HT-29 (cell line): ENCODE measurements at places on chromosomes 7 and 10.

DNA sequence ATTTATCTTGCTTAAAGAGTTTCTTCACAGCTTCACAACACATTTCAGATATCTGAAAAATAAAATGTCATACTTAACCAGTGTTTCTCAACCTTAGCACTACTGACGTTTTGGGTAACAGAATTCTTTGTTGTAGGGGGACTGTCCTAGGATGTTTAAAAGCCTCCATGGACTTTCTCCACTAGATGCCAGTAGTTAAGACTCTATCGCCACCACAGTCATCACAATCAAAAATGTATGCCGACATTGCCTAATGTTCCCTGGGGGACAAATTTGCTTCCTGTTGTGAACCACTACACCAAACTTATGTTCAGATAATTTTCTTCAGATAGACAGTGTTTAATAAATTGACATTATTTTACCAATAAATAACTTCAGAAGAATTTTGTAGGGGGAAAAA is 13.4 kb downstream of the NOC3L start:
- no peak for DNase-seq

DNA sequence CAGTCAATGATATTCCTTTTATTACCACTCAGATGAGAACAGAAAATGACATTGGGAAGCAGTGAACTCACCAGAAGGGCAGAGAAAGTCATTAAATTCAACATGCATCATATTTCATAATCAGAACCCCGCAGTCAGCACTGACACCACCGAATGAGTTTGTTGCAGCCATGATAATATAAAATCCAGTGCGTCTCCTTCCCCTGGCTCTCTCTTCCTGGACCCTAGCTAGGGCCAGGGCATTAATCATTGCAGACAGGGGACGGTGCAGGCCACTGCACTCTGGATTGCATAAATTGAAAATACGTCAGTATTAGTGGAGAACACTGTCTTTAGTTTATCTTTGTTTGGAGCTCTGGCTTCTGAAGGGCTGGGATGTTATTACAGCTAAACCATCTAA is 931.5 kb downstream of the TYW1 start:
- DNase-seq: no peak

- no peak for DNase-seq
Measured at GRCh38 chr10:123622381-123622780, 43.8 kb upstream of the GPR26 start.

- no peak for DNase-seq
Measured at GRCh38 chr7:143487566-143487965, 9.9 kb downstream of the TAS2R41 start.

GRCh38 chr10:49327036-49327813 is 28.3 kb downstream of the C10orf71 start:
- no peak for DNase-seq

GRCh38 chr10:131758062-131758938 is 142.5 kb upstream of the PPP2R2D start:
- no peak for DNase-seq

GRCh38 chr7:41584746-41585145 is 118.1 kb downstream of the INHBA start:
- DNase-seq: no peak

GRCh38 chr7:67817481-67817880 is 820.8 kb downstream of the TYW1 start:
- DNase-seq: no peak

DNA sequence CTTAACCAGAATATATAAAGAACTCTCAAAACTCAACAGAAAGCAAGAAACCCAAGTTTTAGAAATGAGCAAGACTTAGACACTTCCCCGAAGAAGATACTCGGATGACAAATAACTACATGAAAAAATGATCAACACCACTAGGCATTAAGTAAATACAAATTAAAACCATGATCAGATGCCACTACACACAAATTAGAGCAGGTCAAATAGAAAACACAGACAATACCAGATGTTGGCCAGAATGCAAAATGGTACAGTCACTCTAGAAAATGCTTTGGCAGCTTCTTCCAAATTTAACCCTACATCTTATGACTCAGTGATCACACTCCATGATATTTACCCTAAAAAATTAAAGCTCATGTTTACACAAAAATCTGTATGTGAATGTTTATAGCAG is 18.4 kb downstream of the TMEM176A start:
- no peak for DNase-seq

DNA sequence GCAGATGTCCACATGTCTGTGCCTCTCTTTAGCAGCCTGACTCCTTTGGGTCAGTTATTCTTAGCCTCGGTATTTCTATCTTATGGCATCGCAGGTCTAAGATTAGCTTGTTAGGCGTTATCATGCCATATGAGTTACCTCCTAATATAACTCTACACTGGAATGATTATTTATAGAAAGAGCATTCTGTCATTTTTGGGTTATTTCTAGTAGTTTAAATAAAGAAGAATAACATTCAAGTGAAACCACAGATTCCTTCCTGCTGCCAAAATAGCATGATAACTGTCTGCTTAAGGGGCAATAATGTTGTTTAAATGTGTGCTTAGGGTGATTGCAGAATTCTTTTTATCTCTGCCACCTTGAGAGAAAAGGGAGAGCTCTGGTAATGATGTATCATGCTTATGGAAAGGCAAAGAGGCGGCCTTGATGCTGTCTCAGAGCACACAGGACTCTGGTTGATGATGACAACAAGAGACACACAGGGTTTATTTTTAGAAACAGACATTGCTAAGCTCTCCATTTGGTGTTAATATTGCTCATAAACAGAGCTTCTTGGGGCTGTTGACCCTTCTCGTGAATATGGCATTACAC is 10.4 kb downstream of the HDAC9 start:
- no peak for DNase-seq

GRCh38 chr10:129509835-129510234 is 42.8 kb downstream of the MGMT start:
- no peak for DNase-seq

DNA sequence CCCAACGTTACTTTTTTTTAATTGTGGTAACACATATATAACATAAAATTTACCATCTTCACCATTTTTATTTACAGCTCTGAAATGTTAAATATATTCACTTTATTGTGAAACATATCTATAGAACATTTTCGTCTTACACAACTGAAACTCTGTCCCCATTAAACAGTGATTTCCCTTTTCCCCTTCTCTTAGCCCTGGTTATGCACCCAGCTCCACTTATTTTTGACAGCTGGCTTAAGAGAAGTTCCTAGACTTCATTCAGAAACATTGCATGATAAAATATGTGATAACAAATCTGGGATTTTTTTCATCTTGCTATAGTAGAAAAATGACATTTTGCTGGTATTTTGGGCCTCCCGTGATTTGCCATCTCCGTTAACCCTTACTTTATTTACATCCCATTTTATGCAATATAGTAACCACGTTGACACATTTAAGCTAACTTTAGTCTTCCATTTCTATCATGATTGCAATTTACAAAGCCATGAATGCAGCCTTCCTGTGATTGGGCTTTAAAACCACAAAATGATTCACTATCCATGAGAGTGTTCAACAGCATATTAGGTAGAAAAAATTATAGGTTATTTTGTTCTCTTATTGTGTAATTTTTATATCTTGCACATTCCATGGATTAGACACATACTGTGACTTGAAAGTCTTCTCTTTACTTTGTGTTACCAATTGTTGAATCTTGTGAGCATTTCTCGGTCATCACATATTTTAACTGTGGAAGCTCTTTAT is 139.6 kb downstream of the SND1 start:
- no peak for DNase-seq

- no peak for DNase-seq
Measured at GRCh38 chr10:64334084-64334483, 812.9 kb downstream of the REEP3 start.

DNA sequence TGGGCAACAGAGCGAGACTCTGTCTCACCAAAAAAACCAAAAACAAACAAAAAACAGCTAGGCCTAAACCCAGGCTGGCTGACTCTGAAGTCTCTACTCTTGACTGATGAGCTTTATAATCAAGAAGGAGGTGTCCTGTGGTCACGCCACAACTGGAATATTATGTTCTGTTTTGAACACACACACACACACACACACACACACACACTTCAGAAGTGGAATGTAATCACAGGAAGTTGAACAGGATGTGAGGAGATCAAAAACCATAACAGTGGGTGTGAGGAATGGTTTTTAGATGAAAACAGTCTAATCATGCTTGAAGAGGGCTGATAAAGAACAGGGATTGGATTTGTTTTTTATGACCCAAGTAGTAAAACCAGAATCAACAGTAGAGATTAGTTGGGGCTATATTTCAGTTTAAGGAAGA is 51.1 kb upstream of the IL6 start:
- DNase-seq: no peak

DNA sequence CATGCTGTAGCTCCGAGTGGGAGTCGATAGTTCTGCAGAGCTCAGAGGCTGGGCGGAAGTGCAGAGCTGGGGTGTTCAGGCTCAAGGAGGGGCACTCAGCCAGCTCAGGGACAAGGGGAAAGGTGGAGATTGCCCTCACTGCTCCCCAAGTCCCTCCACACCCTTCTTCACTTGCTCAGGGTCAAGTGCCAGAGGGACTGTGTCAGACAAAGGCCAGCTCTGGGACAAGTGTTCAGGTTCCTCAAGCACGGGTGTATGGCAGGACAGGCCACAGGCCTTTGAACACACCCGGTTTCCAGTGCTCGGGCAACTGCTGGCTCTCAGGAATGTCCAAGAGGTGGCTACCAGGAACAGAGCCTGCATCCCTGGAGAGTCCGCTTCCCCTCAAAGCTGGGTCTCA is 293.0 kb upstream of the PODXL start:
- DNase-seq: no peak

GRCh38 chr10:107692072-107692471 is 527.6 kb upstream of the SORCS1 start:
- no peak for DNase-seq
